ENCODE measurements at places on chromosomes 16 and 17.

DNA sequence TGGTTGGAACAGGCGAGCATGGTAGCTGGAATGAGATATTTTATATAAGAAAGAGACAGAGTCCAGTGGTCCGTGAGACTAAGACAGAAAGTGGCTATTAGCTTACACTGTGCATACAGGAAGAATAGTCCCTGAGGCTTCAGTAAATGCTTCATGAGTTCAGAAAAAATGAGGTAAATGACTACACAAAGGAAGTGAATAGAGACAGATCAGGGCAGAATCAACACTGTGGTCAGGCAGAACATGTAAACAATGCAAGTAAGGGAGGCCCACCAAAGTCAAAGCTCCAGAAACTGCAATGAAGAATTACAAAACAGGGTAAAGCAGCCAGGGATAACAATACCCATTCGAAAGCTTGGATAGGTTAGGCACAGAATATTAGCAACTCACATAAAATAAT lies 4.8 kb downstream of the ABCA10 start:
- DNase-seq, result no peak

DNA sequence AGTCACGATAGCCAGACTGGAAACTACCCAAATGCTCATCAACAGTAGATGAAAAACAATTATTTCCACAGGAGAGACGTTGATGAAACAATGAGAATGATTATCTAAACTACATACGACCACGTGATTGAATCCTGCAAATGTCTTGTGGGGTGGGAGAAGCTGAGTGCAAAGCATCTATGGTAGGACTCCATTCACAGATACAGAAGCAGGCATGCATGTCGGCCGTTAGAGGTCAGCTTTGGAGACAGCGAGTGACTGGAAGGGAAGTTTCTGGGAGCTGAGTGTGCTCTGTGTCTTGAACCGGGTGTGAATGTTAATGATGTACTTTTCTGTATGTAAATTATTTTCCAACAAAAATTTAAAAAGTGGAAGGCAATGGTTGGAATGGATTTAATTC lies 71.5 kb upstream of the DNAJA2 start:
- DNase-seq, result no peak

GRCh38 chr17:43846963-43847371 lies at the start of gene CD300LG:
TSS of gene CD300LG (plus strand) at chr17:43847176. CDS start at chr17:43847217, 41 bp downstream.
- DNase-seq, result no peak

DNA sequence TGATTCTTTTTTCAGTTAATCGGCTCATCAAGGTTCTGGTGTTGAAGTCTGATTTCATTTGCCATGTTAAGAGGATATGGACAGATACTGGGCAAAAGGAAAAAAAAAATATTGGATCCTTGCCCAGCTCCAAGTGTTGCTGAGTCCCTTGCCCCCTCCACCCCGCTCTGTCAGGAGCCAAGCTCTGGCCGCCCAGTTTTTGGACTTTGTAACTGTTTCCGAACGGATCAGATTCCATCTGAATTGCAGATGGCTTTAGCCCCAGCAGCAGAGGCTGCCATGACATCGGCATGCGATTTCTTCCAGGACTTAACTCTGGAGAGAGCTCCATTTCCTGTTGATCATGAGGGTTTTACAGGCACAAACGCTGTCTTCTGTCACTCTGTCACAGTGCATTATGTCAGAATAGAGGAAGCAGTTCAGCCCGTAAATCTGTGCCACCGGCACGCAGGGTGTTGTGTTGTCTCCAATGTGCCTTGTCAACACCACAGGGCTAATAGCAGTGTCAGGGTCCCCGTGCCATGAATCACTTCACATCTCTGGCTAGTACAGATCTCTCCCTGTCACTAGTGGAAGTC lies 615.6 kb downstream of the MAF start:
- DNase-seq, result no peak

- no peak for DNase-seq
Observed at GRCh38 chr17:49610883-49611584, 35.4 kb downstream of the NXPH3 start.

DNA sequence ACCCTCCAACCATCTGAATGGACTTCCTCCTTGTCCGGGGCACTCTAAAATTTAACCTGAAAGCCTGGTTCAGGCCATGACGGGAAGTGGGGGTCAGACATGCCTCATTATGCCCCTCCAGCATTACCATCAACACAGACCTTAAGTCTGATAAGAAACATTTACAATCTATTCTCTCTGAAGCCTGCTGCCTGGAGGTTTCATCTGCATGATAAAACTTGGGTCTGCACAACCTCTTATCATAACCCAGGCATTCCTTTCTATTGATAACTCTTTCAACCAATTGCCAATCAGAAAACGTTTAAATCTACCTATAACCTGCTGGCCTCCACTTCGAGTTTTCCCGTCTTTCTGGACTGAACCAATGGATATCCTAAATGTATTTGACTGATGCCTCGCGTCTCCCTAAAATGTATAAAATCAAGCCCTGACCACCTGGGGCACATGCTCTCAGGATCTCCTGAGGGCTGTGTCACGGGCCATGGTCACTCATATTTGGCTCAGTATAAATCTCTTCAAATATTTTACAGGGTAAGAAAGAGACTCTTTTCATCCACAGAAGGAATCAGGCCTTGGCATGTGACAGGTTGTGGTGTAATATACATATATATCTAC lies 45.6 kb downstream of the LYRM1 start:
- no peak for DNase-seq

DNA sequence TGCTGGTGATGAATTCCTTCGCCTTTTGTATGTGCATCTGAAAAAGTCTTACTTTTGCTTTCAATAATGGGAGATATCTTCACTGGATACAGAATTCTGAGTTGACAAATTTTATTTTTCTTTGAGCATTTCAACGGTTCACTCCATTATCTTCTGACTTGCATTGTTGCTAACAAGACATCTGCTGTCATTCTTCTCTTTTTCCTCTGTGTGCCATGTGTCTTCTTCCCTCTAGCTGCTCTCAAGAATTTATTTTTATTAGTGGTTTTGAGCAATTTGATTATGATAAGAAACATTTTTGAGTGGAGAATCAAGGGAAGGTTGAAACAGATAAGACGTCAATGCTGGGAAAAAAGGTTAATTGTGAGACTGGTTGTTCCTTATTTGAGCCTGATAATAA lies 471.8 kb downstream of the CDH13 start:
- DNase-seq, result no peak

GRCh38 chr16:17316005-17316404 lies 154.8 kb downstream of the XYLT1 start:
- DNase-seq, result no peak

DNA sequence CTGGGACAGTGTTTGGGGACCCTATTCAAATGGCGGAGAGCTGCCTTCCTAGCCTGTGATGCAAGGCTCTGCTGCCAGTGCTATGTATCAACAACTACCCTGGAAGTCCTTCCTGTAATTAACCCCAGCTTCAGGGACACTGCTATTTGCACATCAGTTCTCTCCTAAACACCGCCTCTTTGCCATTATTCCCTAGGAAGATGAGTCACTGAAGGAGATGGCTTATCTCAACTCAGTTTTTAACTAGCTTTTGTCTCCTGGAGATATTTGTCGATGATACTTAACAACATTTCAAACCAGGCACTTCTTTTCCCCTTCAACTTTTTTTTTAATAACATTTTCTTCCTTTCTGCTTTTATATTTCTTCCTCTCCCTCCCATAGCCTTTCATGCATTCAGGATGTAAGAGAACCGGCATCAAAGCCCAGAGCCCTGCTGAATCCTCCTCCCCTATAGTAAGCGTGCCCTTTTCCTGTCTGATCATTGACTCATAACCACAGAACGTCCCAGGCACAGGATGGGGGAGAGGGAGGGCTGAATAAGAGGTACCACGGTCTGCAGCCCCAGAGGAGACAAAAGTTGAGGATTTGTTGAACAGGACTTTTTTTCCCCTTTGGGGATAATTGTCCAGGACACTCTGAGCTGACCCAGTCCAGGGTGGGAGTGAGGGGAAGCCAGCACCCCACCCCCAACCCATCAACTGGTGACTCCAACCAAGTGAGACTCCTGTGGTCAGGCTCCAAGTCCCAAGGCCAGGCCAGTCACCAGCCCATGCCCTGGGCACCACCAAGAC lies 387.8 kb upstream of the SALL1 start:
- DNase-seq, result no peak

GRCh38 chr17:37430051-37430627 lies 23.5 kb downstream of the TADA2A start:
- no peak for DNase-seq

DNA sequence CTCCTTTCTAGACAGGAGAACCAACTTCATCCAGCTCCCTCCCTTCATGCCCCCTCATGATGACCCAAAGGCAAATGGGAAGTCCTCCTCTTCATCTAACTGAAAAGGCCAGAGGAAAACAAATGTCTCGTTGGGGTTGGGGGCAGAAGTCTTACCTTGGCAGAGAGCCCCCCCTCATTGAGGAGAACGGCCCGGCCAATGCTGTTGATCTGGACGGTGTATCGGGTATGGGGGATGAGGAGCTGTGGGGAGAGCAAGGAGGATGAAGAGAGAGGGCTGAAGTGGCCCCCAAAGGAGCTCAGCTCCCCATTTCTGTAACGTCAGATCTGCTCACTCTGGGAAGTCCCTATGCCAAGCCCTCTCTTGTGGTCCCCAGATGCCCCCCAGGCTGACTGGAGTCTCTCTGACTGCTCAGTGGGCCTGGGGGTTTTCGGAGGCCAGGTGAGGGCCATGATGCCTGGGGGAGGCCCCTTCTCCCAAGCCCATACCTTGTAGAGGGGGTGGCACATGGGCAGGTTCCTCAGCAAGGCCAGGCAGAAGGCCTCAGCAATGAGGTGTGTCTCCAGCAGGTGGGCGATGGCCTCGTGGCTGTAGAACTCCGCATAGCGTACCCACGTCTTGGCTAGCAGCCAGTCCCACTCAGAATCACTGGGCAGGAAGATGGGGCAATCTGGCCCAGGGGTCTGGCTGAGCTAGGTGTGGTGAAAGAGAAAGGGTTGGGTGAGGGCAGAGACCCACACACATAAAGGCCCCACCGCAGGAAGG lies 10.8 kb downstream of the ALOX12B start:
- no peak for DNase-seq

DNA sequence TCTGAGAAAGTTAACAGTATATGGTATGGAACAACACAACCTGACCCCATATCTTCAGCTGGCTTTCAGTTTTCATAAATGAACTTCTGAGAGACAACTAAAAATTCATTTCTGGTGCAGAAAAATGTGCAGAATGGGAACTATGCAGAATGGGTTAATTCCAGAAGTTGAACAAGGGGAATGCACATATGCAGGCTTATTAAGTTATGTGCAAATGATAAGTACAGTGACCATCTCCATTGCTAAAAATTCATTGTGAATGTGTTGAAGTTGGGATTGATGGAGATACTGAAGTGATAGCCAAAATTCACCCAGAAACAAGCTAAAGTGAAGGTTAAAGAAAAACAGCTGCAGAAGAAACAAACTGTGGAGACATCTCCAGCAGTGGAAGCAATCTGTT lies 315.8 kb downstream of the CA10 start:
- DNase-seq, result no peak

DNA sequence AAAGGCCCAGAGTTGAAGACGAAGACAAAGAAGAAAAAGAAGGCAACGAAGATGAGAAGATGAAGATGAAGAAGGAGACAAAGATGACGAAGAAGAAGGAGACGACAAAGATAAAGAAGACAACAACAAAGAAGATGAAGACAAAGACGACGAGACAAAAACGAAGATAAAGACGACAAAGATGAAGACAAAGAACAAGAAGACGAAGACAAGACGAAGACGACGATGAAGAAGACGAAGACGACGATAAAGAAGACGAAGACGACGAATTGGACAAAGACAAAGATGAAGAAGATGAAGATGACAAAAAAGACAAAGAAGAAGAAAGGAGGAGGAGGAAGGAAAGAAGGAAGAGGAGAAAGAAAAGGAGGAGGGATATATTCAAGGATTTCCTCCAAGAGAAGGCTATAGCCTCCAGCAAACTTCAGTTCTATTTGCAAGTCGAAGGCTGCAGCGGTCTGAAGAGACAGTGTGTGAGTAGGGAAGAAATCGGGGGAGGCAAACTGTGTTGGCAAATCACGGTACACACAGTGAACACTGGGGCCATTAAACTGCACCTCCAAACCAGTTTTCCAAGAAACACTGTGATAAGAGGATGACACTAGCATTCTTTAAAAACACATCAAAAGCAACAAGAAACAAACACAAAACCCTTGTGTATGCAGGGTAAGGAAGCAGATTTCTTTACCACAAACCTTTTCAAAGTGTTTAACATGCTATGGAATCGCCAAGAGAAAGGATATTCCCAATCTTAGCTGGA lies 40.5 kb downstream of the MARF1 start:
- no peak for DNase-seq

DNA sequence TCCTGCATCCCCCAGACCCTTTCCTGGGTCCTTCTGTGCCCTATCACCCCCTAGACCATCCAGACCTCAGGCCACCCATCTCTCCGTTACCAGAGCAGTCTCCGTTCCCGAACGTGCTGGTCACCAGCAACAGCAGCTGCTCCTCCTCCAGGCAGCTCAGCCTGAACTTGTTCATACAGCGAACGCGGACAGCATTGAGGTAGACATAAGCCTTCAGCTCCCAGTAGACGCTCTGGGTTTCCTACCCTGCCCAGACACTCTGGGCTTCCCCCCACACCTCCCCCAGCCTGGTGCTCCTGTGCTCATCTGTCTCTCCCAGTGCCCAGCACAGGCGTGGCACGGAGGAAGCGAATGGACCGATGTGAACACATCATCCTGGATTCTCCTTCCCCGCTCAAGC lies 41.6 kb upstream of the RNFT1 start:
- no peak for DNase-seq

GRCh38 chr17:82103553-82104451 lies 5.8 kb upstream of the FASN start:
- no peak for DNase-seq

DNA sequence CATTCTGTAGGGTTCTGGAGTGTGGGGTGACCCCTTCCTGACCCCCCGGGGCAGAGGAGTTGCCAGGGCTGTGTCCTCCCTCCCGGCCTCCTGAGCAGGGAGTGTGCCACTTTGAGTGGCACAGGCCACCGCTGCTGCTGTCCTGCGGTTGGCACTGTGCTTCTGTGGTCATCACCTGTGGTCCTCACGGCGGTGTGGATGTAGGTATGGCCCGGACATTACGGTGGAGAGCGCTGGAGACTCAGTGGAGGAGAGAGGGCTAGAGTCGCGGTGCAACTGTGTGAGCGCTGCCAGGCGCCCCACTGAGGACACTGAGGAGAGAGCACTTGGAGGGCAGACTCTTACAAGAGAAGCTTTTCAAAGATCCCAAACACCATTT lies 39.1 kb downstream of the PGS1 start:
- DNase-seq, result no peak

DNA sequence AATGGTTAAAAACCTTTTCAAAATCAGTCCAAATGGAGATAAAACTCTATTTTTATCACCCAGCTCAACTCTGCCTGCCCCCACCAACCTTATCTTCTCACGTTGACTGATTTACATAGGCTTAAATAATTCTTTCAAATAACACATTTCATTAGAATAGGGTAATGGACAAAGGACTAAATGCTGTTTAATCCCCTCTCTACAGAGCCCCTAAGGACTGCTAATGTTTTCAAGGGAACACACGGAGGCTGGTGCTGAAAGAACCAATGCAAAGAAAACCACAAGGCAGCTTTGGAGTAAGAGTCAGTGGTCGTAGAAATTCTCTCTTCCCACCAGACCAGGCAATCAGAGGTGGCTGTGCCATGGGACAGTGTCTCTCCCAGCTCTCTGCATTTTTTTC lies 445.7 kb upstream of the MAF start:
- no peak for DNase-seq

Measured in occipital lobe (tissue), 3 donors.